Cortex of kidney (tissue), 1 donor: ENCODE measurements at places on chromosomes 4 and X.

- DNase-seq, result no peak
Measured at GRCh38 chr4:25028851-25029250, 1.9 kb downstream of the LGI2 start.

DNA sequence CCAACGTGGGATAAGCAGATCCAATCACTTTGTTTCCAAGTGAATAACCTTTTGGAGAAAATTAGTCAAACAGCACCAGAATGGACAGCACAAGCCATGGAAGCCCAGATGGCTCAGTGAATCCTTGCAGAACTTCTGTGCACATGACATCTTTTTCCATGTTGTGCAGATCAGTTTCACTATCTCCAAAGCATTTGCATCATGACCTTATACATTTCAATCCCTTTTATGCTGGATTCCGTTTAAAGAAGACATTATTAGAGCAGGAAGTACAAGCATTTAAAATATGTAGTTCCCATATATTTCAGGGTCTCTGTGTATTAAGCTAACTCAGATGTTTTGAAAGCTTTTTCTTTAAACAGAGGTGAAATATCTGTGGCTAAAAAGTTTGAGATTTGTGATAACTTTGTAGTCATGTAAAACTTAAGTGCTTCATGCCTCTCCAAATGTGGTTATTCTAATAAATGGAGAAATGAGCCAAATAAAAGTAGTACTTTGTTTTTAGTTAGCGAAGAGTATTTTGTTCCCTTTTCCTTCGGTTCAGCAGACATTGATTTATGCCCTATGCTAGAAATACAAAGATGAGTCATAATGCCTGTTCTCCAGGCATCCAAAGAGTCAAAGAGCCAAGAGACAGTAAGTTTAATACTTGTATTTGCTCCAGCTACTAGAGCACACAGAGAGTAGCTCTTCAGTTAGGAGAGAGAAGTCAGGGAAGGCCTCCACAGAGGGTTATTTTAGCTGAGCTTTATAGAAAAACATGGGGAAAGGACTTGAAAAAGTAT lies 39.0 kb downstream of the PLAC8 start:
- DNase-seq, result no peak

DNA sequence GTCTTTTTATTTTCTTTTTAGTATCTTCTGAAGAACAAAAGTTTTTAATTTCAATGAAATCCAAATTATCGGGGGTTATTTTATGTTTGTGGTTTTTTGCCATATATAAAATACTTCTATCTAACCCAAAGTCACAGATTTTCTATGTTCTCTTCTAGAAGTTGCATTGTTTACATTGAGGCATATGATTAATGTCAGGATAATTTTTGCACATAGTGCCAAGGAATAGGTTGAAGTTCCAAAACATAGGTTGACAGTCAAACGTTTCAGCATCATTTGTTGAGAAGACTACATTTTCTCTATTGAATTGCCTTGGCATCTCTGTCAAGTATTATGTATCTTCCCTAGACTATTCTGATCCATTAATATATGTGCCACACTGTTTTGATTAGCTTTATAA lies 64.5 kb downstream of the ANKRD17 start:
- no peak for DNase-seq

- no peak for DNase-seq
Measured at GRCh38 chrX:29419774-29420553, 795.4 kb upstream of the MAGEB2 start.

- DNase-seq, result no peak
Measured at GRCh38 chr4:139419388-139419914, 34.5 kb upstream of the RAB33B start.
